NCI-H446 treated with DMSO at 0.1 percent for 48 hours (cell line): ENCODE measurements at places on chromosomes 2 and 18.
A peak's percentile ranks its signal among the peaks of the same experiment; 100 is the strongest.

GRCh38 chr18:48607056-48607984, 68.5 kb downstream of the CTIF start:
- no peak for DNase-seq

DNA sequence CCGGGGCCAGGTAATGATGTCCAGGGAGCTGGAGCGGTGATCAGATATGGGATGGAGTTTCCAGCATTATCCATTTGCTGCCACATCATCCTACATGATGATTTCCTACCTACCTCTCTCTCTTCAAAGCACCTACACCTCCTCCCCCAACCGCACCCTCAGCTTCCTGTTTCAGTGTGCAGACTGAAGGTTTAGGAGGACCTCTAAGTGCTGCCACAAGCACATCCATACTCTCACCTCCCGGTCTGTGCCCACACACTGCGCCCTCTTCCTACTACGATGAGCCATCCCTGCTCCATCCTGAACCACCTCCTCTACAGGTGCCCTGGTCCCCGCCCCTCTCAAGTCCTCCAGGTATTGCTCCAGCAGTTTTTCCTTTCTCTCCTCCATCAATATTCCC, 123.7 kb downstream of the ALPK2 start:
- DNase-seq, result no peak

DNA sequence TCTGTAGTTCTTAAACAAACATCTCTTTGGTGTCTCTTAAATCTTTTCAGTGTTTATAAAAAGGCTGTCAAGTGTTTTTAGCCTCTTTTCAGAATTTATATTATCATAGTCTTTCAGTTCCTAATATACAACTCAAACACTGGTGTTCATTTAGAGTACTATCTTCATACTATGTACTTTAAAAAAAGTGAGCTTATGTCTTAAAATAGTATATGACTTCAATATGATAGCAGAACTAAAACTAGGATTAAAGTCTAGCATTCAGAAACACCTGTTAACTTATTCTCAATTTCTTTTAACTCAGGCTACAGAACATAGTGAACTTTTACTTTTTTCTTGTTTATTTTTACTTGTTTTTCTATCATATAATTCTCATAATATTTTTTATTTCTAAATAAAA, 14.7 kb upstream of the IKZF2 start:
- no peak for DNase-seq

DNA sequence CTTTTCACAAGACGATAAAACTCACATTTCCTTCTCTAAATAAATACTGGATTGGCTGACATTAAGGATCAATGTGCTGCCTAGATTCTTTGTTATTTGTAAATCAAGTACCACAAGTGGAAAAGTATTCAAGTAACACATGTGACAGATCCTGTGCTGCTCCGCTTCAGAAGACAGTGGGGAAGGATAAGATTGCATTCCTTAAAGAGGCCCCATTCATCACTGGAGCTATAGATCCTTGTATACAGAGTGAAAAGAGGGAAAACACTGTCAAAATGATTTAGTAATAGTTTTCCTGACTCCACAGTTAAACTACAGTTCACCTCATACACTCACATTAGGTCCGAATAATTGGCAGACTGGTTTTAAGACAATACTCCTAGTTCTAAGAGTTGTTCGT, 108.0 kb upstream of the CSRNP3 start:
- DNase-seq, result no peak

GRCh38 chr2:28350791-28351285, 41.8 kb upstream of the FOSL2 start:
- no peak for DNase-seq

GRCh38 chr2:177628831-177629230, 236.3 kb downstream of the AGPS start:
- no peak for DNase-seq

DNA sequence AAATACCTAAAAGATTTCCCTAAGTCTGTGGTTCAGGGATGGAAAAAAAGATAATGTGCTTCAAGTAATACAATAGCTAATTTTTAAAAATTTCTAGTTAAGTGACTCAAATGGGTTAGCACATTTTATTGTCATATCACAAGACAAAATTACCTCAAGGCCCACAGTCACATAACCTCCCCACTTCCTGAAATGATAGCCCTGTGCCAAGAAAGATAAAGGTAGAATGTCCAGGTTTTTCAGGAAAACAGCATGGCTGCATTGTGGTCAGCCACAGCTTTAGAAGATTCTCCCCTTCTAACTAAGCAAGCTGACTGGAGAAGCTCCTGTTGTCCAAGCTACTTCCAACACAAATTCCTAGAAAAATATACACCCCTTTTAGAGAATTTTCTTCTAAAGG, 127.1 kb upstream of the SLC35G4 start:
- no peak for DNase-seq

DNA sequence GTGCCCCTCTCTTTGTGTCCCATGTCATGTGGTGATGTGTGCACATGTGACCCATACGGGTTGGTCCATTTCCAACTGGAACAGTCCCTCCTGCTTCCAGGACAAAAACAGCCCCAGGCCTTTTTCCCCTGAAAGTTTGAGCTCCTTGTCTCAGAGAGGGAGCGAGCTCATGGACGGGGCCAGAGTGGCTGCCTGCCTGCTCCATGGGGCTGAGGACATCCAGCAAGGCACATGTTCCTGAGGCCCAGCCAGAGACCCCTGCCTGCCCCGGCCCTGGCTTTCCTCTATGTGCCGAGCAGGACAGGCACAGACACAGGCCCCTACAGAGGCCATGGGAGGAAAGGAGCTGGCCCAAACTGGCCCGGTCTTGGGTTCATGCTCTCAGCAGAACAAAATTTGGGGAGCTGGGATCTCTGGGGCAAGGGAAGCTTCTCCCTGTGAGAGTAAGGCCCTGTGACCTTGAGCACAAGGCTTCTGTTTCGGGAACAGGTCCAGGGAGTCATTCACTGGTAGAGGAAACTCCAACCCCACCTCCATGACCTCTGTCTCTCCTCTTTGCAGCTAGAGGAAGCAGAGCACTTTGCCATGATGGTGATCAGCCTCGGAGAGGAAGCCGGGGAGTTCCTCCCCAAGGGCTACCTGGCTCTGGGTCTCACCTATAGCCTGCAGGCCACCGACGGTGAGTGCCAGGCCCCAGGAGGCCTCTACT, 105.8 kb upstream of the MCFD2 start:
- no peak for DNase-seq

GRCh38 chr18:78920456-78921138, 59.0 kb upstream of the SALL3 start:
- DNase-seq, result no peak

- DNase-seq, result no peak
Observed at GRCh38 chr2:42706836-42707235, 57.1 kb downstream of the OXER1 start.

GRCh38 chr2:27552941-27553340, 29.9 kb upstream of the ZNF512 start:
- DNase-seq, result no peak

DNA sequence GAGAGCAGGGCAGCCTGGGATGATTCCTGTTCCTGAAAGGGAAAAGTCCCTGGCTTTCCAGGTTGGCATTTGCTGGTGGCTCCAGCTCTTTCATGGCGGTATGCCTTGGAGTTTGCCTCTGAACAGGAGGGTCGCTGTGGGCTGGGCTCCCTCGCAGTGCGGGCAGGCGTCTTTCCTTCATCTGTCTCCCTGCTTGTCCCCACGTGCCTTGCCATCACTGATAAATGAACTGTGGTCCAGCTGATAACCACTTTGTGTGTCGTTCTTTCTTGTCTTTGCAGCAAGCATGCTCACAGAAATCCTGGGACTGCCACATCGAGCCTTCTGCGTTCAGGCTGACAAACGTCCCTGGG, 35.3 kb downstream of the SMIM21 start:
- DNase-seq, result no peak

DNA sequence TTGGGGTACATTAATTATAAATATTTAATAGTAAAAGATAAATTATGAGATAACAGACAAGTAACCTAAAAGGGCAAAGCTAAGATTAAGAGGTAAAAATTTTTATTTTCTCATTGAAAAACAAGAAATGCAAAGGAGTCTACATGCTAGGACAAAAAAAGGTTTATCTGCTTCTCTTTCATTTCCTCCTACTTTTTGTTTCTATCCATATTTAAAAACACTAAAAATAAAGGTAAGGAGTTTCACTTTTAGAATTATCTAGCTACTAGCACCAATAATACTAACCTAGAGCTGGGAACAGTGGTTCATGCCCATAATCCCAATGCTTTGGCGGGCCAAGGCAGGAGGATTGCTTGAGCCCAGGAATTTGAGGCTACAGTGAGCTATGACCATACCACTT, 1551.7 kb upstream of the SLC39A10 start:
- no peak for DNase-seq

DNA sequence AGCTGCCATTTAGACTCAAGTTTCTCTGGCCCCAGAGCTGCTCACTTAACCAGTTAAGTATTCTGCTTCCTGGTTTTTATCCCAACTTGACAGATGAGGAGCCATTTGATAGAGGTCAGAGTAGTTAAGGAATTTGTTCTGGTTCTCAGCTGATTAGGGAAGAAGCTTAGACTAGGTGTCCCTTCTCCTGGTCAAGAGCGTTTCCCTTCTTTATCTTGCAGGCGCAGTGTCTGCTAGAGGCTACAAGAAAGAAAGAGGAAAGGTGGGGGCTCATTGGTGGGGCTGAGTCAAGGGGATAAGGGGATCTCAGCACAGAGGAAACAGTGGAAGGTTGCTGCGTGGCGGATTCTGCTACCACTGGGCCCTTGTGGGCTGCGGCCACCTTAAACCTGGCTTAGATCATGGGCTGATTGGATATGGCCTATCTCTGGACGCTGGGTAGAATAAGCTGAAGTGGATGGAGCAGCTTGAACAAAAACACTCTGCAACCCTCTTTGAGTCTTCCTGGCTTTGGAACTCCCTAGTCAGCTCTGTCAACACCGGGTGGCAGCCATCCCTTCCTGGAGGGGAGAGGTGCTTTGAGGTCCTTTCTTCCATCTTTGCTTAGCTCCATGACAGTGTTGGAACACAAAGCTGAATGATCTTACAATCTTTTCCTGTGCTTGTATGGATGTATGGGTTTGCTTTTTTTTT, 70.8 kb downstream of the QPCT start:
- DNase-seq, result peak; percentile 16

DNA sequence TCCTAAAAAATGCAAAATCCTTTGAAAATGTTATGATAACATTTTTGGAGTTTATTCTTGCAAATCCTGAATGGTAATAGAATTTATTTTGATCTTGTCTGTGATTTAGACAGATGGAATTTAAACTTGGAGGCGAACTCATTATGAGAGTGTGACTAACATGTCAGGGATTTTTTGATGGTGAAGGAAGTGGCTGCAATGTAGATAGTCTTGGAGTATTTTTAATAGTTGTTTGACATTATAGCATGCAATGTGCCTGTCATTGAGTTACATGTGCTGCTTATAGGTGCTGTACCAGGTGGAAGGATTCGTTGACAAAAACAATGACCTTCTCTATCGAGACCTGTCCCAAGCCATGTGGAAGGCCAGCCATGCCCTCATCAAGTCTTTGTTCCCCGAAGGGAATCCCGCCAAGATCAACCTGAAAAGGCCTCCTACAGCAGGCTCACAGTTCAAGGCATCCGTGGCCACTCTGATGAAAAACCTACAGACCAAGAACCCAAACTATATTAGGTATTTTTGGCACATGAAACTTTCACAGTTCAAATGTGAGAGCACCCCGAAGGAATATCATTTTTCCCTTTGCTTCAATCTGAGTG, 141.8 kb downstream of the MYO1B start:
- DNase-seq, result no peak

DNA sequence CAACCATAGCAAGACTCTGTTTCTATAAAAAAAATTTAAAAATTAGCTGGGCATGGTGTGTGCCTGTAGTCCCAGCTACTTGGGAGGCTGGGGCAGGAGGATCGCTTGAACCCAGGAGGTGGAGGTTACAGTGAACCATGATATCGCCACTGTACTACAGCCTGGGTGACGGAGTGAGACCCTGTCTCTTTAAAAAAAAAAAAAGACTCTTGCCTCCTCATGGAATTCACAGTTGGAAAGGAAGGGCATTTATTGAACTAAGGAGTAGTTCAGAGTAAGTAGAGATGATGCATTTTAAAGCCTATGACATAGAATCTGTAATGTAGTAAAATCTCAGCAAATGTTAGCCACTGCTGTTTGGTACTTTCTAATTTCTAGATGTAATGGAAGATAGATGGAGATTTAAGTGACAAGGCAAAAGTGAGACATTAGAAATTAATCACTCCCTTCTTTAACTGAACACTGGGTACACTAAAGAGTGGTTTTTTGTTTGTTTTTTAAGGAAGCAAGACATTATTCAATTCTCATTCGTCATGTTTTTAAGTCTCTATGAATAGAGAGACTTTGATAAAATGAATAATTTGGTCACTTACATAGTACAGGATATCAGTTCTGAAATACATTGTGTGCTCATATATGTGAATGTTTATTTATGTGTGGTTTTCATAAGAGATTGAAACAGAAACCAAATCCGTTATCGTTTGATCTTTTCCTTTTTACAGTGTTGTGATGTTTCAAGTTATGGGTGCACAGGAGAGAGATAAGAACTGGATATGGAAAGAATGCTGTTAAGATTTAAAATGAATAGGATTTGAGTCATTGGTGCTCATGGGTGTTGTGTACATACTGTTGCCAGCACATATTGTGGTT, 186.1 kb upstream of the STON1 start:
- no peak for DNase-seq

DNA sequence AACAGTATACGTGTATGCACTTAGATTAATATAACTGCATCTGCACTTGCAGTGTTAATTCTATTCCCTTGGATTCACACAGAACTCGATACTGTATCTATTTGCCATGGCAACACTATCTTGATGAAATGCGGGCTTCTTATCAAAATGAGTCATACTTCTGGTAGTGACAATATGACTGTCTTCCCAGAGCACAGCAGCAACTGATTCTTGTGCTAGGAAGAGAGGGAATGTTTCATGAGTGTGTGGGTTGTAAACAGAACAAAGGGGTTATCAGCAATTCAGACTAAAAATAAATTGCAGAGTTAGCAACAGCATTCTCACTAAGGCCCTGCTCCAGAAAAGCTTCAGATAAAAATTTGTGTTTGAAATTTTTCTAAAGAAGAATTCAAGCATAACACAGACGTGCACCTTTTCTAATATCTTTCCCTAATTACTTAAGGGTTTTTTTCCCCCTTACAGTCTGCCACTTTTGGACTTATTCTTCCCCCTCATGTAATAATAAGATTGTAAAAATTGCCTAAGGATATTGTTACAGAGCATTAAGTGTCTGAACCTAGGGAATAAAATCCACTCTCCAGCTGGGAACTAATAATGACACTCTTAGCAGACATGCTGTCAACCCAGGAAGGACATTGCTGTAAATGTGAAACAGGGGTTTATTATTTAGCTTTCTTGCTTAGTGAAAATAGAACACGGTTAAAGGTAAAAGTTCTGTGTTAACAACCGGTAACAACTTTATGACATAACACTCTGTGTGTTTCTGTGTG, 99.9 kb upstream of the SLC38A11 start:
- no peak for DNase-seq

GRCh38 chr2:43356774-43357173, 130.4 kb upstream of the ZFP36L2 start:
- no peak for DNase-seq

DNA sequence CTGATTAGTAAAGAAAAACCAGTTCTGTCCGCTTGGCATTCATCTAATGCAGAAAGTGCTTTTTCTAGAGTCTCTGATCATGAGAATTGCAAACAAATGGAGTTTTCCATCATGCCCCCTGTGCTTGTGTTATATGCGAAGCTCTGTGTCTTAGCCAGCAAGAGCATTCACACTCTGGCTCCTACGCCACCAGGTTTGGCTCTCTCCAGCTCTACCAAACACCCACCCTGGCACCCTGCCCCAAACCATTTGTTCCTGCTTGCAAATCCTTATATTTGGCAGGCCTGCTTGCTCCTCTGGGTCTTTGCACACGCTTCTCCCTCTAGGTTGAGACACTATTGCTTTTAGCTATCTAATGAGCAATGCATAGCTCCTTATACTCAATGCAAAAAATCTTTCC, 204.1 kb upstream of the CYRIA start:
- peak; percentile 91 for DNase-seq
